ENCODE measurements at places on chromosomes 1 and 21. TPM values are rescaled to one million over a fixed set of nuclear protein-coding genes. Genes with fewer than 3 reads are reported as not detected.

Gene CLEC20A
- not detected for total RNA-seq

Gene SLFNL1
- total RNA-seq: 0.61 TPM

Gene TENT5C
- 45.6 TPM for total RNA-seq

Gene PRR9
- not detected for total RNA-seq

Gene LIN28A
- total RNA-seq: not detected

Gene LCE2B
- not detected for total RNA-seq

Gene ARTN
- total RNA-seq: 11.1 TPM

Gene RYR2
- 0.18 TPM for total RNA-seq

Gene IER5
- total RNA-seq: 19.8 TPM

Gene PCAT6
- total RNA-seq: 1.4 TPM

Gene IFI44
- 3.9 TPM for total RNA-seq

Gene AADACL4
- total RNA-seq: not detected

Gene CSF3R
- total RNA-seq: 2.9 TPM

Gene MAP3K21
- 18.1 TPM for total RNA-seq

Gene TCHHL1
- total RNA-seq: not detected

Gene KRTAP13-1
- not detected for total RNA-seq

Gene ZNF593OS
- not detected for total RNA-seq

Gene SPRR1B
- total RNA-seq: not detected

Data from left colon (tissue), 2 donors.